Activated T-helper 2 cell treated with anti-CD3 and anti-CD28 coated beads, Interferon-gamma antibody, Interleukin-2, Interleukin-4, amounts not matched to agents 10 μg/mL and 5 μg/mL and 100 μg/mL, durations not matched to agents 14 hours and 24 hours and 36 hours (primary cell): ENCODE measurements at places on chromosomes 11 and 22. TPM values are rescaled to one million over a fixed set of nuclear protein-coding genes. Genes with fewer than 3 reads are reported as not detected.
A peak's percentile ranks its signal among the peaks of the same experiment; 100 is the strongest.

GRCh38 chr11:18280438-18281045, 14.5 kb downstream of the SAA1 start:
- no peaks in the 10 kb centered on the region for H3K27me3 ChIP-seq
- H3K36me3 ChIP-seq = peaks cover 51% of the 10 kb centered on the region
- peak overlapping the region; percentile 77 for H3K27ac ChIP-seq
- DNase-seq = no peak

APOA1 gene
- total RNA-seq = not detected in 2 replicates

DNA sequence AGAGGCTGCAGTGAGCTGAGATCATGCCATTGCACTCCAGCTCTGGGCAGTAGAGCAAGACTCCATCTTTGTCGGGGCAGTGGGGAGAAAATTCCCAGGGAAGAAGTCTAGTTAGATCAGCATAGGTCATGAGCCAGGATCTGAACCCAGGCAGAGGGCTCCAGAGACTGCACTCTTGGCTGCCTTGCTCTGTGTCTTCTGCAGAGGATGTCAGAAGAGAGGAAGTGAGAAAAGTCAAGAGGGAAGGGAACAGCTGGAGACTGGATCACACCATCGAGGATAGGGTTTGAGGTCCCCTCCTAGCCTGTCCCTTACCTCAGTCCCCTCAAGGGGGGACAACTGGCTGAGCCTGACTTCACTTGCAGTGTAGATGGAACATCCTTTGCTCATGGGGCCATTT, 5.8 kb downstream of the MYOD1 start:
- no peak overlapping the region for H3K27ac ChIP-seq
- no peaks in the 10 kb centered on the region for H3K4me1 ChIP-seq
- peaks cover 58% of the 10 kb centered on the region for H3K27me3 ChIP-seq
- no peaks in the 10 kb centered on the region for H3K36me3 ChIP-seq
- DNase-seq = no peak
- H3K4me3 ChIP-seq = no peak overlapping the region

C2CD3 gene
- total RNA-seq = 32.5 and 33.1 TPM in 2 replicates

GRCh38 chr11:30452114-30452513, 129.2 kb downstream of the ARL14EP start:
- H3K4me3 ChIP-seq = no peak overlapping the region
- no peaks in the 10 kb centered on the region for H3K27me3 ChIP-seq
- no peak overlapping the region for H3K27ac ChIP-seq
- H3K4me1 ChIP-seq = no peaks in the 10 kb centered on the region

CD3E gene
- 518 and 529 TPM in 2 replicates for total RNA-seq

DNA sequence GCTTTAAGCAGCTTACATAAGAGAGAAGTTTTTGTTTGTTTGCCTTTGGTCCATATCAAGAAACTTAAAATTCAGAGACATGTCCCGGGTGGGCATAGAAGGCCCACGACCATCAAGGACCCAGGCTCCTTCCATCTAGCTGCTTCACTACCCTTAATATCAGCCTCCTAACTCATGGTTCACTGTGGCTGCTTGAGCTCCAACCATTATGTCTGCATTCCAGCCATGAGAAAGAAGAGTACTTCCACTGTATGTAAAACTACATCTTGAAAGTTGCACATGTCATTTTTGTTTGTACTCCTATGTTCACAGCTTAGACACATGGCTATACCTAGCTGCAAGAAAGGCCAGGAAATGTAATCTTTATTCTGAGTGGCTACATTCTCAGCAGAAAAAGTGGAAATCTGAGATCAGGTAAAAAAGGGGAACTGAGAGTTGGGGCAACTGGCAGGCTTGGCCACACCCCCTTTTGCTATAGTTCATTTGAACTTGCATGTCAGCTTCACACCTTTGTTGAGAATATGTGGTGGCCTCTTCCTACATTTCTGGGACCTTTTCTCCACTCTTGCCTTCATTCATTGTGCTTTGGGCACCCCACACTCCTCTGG, 81.3 kb upstream of the TP53I11 start:
- peaks cover 14% of the 10 kb centered on the region for H3K27me3 ChIP-seq
- DNase-seq = no peak
- H3K4me3 ChIP-seq = no peak overlapping the region
- H3K4me1 ChIP-seq = no peaks in the 10 kb centered on the region
- no peak overlapping the region for H3K27ac ChIP-seq

GRCh38 chr11:12827929-12828812, 153.9 kb downstream of the TEAD1 start:
- peaks cover 15% of the 10 kb centered on the region for H3K4me1 ChIP-seq
- H3K4me3 ChIP-seq = peak overlapping the region; percentile 51
- H3K27me3 ChIP-seq = peaks cover 80% of the 10 kb centered on the region
- no peaks in the 10 kb centered on the region for H3K36me3 ChIP-seq
- no peak for DNase-seq

BATF2 gene
- total RNA-seq = 0.09 and 0.16 TPM in 2 replicates

- peaks cover 16% of the 10 kb centered on the region for H3K4me1 ChIP-seq
- DNase-seq = peak; percentile 36
- H3K27me3 ChIP-seq = peaks cover 2% of the 10 kb centered on the region
- no peaks in the 10 kb centered on the region for H3K36me3 ChIP-seq
- H3K27ac ChIP-seq = peak overlapping the region; percentile 46
Measured at GRCh38 chr11:76810151-76810853, 27.1 kb downstream of the TSKU start.

SCN2B gene
- 0.02 TPM in 1 of 2 replicates, not detected in the other for total RNA-seq

DNA sequence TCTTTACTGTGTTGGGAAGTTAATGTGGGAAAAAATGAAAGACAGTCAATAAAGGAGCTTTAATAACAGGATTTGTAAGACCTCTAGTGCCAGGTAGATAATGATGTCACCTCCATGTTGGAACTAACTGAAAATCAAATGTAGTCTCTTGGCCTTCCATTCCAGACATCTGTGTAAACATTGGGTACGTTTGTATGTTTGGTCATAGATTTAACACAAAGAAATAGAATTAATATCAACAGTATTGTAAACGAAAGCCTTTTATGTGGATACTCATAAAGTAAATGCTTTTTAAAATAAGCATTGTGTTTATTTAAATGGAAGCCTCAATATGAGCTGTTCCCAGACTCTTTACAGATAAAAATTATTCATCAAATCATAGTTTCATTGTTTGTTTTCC, 605.7 kb downstream of the METTL15 start:
- no peak for DNase-seq
- H3K27ac ChIP-seq = no peak overlapping the region
- no peaks in the 10 kb centered on the region for H3K27me3 ChIP-seq
- no peaks in the 10 kb centered on the region for H3K36me3 ChIP-seq
- H3K4me3 ChIP-seq = no peak overlapping the region
- no peaks in the 10 kb centered on the region for H3K4me1 ChIP-seq

DNA sequence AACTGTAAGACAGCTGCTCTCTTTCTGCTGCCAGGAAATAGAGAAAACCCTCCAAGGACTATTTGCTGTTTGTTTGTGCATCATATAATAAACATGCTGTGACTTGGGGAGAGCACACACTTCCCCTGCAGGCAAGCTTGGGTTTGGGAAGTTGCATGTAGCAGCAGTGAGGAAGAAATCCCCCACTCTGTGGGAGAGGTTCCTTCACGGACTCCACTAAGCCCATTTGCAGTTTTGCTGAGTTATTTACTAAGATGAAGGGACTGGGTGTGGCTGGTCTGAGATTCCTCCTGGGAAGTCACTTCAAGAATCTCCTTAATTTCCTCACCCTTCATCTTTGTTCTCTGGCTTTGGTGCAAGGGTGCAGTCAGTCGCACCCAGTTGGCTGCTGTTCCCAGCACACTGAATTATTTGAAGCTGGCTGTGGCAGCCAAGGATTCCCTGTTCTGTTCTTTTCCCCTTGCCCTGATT, 104.9 kb downstream of the ARFGAP2 start:
- no peak for DNase-seq
- H3K27ac ChIP-seq = no peak overlapping the region
- H3K27me3 ChIP-seq = peaks cover 7% of the 10 kb centered on the region

GRCh38 chr11:132096132-132096825, 725.9 kb downstream of the NTM start:
- H3K27me3 ChIP-seq = no peaks in the 10 kb centered on the region
- no peak for DNase-seq
- no peaks in the 10 kb centered on the region for H3K4me1 ChIP-seq
- H3K27ac ChIP-seq = no peak overlapping the region

F2 gene
- total RNA-seq = 0.11 TPM in 1 of 2 replicates, not detected in the other

DNA sequence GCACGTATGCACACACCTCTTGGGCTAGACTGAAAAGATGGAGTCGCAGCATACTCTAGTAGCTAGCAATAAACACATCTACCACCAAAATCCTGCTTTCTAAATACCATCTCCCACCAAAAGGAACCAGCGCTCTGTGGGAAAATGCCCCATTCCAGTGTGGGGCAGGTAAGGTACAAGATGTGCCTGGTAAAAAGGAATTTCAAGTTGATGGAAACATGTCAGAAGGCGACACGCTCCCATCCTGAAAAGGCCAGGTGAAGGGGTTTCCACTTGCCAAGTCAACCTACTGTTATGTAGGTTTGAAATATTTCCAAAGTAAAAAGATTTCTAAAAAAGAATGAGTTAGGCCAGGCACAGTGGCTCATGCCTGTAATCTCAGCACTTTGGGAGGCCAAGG, 8.8 kb downstream of the DGCR2 start:
- H3K4me1 ChIP-seq = peaks cover 40% of the 10 kb centered on the region
- H3K27me3 ChIP-seq = no peaks in the 10 kb centered on the region
- no peak for DNase-seq
- H3K4me3 ChIP-seq = no peak overlapping the region
